Activated CD8-positive, alpha-beta memory T cell treated with anti-CD3 and anti-CD28 coated beads for 1 hour (primary cell): ENCODE measurements at places on chromosomes 5 and 9.

DNA sequence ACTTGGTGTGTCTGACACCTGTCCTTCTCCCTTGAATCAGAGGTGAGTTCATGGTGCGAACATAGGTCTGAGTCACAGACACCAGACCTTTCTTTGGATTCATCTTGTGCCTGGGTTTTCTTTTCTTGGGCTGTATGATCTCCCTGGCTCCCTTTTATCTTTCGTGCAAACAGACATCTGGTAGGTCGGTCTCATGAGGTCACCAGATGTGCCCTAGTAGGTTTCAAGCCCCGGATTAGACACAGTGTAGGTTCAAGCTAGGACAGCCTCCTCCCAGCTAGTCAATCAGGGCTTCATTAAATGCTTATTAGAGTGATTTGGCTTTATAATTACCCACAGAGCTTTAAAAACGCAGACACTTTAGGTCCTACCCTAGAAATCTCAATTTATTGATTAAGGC, 106.0 kb upstream of the MYO10 start:
- no peak for DNase-seq

DNA sequence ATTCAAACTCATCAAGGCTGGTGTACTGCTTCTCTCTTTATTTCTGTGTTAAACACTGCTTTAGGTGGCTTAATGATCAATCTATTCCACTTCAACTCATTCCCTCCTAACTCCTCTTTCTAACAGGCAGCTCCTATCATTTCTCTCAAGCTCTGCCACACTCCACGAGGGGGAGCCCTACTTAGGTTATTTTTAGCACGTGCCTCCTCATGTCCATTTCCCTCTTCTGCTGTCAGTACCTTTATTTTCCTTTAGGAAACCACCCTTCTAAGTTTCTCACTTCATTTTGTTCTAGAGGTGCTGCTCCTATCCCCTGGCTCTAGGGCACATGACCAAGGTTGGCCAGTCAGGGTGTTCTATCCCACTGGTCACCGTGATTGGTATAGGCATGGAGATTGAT, 6.7 kb upstream of the BRINP1 start:
- DNase-seq, result no peak

DNA sequence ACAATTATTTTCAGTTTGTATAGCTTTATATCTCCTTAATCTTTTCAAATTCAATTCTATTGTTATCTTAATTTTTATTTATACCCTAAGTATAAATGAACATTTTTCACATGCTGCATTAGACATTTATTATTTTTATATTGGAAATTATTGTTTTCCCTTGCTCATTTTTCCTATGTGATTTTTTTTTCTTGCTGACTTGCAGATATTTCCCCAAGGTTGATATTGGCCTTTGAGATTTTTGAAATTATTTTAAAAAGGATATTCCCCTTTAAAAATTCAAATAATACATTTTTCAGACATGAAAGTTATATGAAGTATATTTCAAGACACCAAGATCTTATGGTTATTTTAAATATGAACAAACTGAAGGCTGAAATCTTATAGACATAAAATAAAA, 234.2 kb downstream of the TRIM36 start:
- no peak for DNase-seq

DNA sequence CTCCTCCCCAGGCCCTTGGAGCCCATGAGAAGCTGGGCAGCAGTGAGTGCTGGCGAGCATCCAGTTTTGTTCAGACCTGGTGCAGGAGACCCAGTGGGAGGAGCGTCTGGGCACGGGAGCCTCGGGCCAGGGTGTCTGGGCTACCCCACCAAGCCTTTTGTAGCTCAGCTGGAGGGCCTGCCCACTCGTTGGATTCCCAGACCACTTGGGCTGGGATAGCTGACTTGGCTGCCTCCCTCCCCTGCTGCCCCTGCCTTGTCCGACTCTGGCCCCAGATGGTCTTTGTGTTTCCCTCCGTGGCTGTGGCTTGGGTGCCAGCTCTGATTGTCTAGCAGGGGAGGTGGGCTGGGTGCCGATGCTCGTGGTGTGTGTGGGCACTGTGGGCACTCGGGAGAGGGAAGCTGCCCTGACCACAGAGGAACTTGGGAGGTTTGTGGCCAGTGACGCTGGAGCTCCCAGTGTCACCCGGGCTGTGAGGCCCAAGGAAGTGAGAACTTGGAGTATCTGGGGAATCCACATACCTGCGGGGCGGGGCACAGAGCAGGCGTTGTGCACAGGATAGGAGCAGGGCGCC, 47.3 kb downstream of the WNK2 start:
- no peak for DNase-seq

DNA sequence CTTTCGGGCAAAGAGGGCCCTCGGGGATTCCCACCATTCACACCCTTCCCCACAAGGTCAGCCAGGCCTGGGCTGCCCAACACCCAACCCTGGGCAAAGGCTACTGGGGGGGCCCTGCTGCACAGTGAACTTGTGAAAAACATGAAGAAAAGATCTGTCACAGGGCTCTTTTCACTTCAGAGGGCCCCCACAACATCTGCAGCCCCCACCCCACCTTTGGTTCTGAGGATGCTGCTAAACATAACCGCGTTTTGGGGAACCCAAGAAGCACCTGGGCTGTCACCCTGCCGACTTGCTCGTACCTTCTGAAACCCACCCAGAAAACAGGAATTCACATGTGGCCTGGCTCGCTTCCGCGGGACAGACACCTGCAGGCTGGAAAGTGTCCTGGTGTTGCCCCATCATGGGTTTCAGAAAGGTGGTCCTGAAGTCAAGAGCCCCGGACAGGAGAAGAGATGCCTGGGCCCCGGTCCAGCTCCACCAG, 29.3 kb downstream of the B4GALT1 start:
- DNase-seq, result no peak
